ENCODE measurements at places on chromosomes 5 and 9. TPM values are rescaled to one million over a fixed set of nuclear protein-coding genes. Genes with fewer than 3 reads are reported as not detected.

DNA sequence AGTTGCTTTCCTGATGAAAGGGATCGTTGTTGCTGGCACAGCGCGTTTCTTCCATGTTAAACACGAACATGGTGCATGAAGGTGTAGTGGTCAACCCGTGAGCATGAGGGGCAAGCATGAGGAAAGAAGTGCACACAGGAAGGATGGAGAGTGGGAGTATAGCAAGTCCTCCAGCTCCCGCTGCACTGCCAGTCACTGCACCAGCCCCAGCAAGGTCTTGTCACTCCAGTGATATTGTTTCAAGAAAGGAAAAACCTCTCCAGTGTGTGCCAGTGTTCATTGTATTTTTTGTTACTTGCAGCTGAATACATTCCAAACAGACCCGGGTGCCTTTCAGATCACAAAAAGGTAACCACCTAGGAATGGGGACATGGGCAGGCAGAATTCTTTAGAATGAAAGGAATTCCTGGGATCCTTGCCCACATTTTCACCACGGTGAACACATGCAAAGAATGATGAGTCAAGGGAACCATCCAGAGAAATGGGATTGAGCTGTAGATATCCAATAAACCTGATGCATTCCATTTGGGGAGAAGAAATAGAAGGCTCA lies 186.3 kb downstream of the AOPEP start:
- no peak for DNase-seq

- DNase-seq: no peak
These were observed 14.1 kb upstream of the XPA start for GRCh38 chr9:97711223-97711626.

DNA sequence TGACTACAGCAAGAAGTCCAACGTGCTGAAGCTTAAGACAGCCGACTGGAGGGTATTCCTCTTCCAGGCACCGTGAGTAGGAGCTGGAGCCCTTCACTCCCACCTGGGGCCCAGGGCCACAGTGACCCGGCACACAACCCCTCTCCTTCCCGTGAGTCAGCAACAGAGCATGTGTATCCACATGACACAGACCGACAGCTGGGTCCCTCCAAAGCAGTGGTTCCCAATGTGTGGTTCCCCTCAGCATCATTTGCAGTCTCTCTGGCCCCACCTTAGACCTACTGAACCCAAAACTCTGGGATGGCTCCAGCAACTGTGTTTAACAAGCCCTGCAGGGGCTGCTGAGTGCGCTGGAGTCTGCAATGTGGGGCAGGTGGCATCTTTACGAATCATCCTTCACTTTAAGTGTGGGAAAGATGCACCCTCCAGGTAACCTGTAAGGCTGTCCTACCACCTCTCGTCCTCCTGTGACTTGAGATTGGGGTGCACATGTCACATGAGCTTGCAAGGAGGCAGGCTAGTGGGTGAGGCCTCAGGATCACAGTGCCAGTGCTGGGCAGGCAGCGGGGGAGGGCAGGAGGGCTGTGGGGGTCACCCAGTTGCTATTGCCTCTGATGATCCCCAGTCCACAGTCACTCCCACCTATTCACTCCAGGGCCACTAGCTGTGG lies 42.2 kb downstream of the PSD2 start:
- no peak for DNase-seq

DNA sequence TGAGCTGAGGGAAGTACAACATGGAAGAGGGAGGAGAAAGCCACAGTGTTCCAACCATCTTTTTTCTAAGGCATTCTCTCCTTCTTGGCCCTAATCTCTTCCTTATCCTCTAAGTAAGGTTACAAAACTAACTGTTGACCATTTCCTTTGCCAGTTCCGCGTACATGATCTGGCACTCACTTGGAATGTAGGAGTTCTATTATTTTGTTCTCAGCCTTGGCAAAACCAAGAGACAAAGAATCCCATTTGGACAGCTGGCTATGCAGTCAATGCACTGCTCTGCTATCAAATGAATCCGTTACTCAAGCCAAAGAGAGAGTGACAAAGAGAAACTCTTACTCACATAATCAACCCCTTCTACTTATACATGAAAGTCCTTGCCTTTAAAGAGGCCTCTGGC lies 410.3 kb downstream of the DTWD2 start:
- no peak for DNase-seq

DNA sequence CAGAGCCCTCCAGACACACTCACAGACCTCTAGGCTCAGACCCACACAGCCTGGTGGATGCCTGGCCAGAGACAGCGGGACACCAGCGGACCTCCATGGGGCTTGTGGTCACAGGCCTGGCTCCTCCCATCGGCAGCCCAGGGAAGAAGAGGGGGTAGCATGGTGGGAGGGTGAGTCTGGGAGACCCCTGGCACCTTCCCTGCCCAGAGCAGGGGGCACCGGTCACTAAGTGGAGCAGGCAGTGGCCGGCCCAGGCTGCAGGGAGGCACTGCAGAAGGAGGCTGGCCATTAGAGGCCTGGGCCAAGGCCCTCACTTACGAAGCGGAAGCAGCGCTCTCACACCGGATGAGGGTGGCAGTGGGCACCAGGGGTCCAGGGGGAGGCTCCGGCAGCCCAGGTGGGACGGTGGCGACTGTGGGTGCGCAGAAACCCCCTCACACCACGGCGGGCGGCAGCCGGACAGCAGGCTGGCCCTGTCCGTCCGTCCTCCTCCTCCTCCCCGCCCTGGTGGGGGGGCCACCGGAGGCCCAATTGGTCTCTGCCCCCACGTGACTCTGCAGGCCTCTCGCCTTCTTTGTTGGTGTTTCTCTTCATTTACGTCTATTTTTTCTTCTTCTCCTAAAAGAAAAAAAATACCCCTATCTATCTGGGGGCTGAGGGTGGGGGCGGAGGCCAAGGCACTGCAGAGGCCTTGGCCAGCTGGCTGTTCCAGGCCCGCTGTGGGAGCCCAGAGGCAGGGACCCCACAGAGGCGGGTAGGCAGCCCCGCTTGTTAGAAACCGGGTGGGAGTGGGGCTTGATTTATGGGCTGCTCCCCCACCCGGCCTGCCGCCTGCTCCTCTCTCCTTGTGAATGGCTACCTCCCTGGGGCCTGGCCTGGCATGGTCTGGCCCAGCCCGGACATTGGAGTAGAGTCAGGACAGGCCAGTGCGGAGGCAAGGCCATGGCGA lies at the start of gene NR5A1:
NR5A1 (minus strand) TSS at position 469 of the 949 bp plus-strand sequence. CDS start 4,004 bp downstream, outside the sequence.
- DNase-seq: no peak

- DNase-seq: no peak
These were observed 71.2 kb downstream of the RAB24 start for GRCh38 chr5:177232358-177232757.

GRCh38 chr9:134884492-134884891 lies 3.9 kb downstream of the FCN2 start:
- DNase-seq: no peak

GRCh38 chr9:95031711-95032461 lies 285.6 kb downstream of the FANCC start:
- DNase-seq: no peak

DNA sequence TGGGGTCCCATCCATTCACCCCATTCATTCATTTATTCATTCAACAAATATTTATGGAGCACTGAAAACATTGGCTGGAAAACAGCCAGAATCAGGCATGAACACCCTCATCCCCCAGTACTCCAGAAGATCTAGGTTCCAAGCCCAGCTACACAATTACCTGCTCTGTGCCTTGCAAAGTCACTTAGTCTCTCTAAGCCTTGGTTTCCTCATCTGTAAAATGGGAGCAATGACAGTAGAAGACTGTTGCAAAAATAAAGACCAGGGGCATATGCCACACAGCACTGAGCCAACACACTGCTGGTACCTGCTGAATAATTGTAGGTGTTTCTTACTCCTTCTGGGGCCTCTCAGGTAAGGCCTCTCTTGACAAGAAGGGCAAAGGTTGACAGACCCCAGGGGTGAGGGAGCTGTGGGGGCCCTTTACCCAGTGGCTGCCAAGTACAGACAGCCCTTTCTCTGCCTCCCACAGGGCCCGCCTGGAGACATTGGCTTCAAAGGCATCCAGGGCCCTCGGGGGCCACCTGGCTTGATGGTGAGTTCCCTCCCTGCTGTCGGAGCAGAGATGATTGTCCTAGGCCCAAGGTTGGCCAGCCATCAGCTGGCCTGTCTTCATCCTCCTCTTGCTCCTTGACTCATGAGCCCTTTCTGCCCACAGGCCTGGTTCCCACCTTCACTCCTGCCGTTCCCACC lies 22.6 kb upstream of the ORM1 start:
- DNase-seq: no peak

ENG gene
- 131 TPM for total RNA-seq

CD72 gene
- 0.89 TPM for total RNA-seq

FAM78A gene
- total RNA-seq: 62.9 TPM

- DNase-seq: no peak
These were observed 331.6 kb downstream of the CDH12 start for GRCh38 chr5:22521521-22521920.

- DNase-seq: no peak
These were observed 243.3 kb upstream of the ANKRD55 start for GRCh38 chr5:56476487-56476856.

DNA sequence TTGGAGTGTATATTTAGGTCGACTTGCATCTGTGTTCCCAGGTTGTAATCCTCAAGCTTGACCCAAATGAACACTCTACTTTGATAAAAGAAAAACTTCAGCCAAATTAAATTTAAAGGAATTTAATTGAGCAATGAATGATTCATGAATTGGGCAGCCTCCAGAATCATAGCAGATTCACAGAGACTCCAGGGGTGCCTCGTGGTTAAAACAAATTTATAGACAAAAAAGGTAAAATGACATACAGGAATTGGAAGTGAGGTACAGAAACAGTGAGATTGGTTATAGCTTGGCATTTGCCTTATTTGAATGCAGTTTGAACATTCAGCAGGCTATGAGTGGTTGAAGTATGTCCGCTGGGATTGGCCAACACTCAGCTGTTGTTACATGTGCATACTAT lies 21.6 kb upstream of the SPATA31D4 start:
- no peak for DNase-seq

PPIC gene
- 46.0 TPM for total RNA-seq

PELO gene
- total RNA-seq: 20.5 TPM

- no peak for DNase-seq
These were observed 28.5 kb upstream of the PHF24 start for GRCh38 chr9:34929506-34930102.

- no peak for DNase-seq
These were observed 6.2 kb downstream of the SLC45A2 start for GRCh38 chr5:33978306-33978705.

DNA sequence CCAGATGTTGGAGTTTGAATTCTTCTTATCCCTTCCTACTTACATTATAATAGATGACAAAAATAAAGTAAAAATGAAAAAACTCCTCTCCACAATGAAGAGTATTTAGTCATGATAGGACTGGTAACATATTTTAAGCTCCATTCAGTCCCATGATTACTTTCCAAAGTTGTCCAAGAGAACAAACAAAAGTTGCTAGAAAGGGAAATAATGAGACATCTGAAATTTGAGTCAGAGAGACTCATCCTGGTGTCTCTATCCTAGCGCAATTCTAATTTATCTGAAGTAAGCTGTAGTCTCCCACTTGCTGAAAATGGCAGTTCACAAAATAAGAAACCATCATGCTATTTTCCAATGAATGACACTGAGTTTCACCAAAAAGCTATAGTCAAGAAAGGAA lies 152.2 kb downstream of the BNC2 start:
- no peak for DNase-seq

GNAQ gene
- total RNA-seq: 15.9 TPM

DNA sequence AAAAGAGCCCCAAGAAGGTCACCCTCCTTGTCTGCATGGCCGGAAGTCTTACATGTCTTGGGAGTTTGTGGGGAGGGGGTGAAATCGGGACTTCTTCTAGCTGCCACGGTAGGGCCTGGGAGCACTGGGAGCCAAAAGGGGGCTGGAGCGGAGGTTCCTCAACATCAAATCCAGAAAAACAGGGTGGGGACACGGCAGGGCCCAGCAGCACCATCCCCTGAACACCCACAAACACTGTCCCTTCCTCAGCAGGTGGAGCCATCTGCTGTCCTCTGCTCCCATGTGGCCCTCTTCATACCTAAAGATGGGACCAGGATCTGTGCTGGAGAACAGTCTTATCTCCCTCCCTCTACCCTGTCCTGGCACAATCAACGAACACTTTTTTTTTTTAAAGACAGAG lies 2.7 kb downstream of the TERT start:
- no peak for DNase-seq

DNA sequence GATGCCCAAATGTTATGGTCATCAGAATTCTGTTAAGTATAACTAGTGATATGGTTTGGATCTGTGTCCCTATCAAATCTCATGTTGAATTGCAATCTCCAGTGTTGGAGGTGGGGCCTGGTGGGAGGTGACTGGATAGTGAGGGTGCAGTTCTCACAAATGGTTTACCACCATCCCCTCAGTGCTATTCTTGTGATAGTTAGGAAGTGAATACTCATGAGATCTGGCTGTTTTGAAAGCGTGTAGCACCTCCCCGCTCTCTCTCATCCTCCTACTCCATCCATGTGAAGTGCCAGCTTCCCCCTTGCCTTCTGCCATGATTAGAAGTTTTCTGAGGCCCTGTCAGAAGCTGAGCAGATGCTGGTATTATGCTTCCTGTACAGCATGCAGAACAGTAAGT lies 359.5 kb downstream of the TMEM167A start:
- DNase-seq: no peak

GRCh38 chr5:9468060-9468388 lies 77.9 kb downstream of the SEMA5A start:
- no peak for DNase-seq

GRXCR2 gene
- 5.5 TPM for total RNA-seq

DNA sequence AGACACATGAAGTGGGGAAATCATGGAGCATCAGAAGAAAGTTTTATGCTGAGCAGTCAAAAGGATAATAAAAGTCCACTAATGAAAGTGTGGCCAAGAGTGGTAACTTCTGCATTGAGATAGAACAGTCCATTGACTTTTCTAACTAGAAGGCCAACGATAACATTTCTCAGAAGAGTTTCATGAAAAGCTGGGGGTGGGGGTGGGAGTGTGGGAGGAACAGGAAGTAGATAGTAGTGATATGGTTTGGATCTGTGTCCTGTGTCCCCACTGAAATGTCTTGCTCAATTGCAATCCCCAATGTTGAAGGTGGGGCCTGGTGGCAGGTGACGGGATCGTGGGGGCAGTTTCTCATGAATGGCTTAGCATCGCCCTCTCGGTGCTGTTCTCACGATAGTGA lies 36.2 kb upstream of the SNAPC3 start:
- DNase-seq: no peak

DNA sequence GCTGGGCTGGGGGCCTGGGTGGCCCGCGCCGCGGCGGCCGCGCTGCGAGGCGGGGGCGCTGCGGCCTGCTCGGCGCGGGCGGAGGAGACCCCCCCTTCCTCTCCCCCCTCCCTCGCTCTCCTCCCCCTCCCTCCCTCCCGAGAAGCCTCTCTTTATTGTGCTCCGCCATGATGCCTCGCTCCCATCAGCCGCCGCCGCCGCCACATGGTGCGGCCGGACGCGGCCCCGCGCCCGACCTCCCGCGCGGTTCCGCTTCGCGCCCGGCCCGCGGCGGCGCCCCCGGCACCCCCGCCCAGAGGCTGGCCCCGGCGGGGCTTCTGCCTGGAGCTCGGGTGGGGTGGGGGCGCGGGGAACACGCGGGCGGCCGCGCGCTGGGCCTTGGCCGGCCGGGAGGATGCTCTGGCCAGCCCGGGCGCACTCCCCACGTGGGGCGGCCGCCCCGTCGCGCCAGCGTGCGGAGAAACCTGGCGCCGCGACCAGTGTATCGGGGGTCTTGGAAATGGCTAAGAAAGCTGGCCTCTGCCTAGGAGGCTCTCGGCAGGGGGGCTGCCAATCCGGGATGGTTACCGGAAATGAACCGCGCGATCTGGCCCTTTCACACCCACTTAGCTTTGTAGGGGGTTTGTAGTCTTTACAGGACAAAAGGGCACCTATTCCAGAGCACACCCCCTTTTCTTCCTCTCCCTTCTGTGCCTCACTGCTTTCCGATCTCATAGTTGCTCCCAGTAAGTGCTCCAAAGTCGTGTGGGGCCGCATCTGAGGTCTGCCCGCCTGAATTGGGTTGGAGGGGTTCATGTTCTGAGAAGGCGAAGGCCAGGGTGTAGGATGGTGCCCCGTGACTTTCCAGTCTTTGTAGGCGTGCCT lies 1.0 kb downstream of the SET start:
- DNase-seq: no peak

TRPM3 gene
- total RNA-seq: not detected

Measured in Right ventricle myocardium inferior (tissue), 1 donor.